Hepatic stellate cell (primary cell): ENCODE measurements at places on chromosomes 7 and 10.

DNA sequence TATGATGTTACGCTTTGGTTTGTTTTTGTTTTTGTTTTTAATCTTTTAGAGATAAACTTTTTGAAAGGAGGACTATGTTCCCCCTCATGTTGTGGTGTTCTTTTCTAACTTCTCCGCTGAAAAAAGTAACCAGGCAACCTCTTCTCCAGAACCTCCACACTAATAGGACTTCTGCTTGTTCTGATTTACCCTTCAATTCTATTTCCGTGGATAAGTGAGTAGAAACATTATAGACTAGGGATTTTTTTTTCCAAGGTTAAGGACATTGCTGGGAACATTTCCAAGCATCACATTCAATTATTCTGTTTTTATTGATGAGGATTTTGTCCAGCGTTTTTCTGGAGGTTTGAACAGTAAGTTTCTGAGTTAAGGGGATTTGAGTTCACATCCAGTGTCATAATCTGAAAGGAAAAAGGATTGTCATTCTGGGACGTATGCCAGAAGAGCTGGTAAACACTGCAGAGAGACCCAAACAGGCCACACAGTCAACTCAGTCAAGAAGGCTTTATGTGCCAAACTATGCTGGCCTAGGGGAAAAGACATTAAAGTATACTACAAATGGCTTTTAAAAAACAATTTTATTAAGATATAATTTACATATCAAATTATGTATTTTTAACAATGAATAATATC is 28.3 kb upstream of the RALA start:
- no peak for DNase-seq

DNA sequence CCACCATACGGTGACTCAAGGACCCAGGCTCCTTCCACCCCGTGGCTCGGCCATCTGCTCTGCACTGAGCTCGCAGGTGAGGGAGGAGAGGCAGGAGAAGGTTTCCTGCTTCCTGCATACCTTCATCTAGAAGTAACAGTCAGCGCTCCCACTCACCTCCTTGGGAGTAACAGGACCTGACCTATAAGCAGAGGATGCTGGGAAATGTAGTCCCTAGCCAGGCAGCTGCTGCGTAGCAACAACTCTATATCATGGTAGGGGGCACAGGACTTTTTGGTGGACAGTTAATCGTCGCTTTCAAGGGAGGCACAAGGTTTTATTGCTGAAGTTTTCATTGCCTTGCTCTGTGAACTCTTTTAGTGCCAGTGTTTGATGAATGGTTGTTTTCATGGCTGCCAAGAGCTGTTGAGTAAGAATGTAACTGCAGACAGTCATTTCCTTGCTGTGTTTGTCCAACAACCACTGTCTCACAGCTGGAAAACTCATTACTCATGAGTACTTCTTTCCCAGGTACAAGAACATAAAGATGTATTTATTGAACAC is 10.2 kb upstream of the ZFYVE27 start:
- no peak for DNase-seq

- no peak for DNase-seq
These were observed 106.6 kb upstream of the COL1A2 start for GRCh38 chr7:94288096-94288495.

DNA sequence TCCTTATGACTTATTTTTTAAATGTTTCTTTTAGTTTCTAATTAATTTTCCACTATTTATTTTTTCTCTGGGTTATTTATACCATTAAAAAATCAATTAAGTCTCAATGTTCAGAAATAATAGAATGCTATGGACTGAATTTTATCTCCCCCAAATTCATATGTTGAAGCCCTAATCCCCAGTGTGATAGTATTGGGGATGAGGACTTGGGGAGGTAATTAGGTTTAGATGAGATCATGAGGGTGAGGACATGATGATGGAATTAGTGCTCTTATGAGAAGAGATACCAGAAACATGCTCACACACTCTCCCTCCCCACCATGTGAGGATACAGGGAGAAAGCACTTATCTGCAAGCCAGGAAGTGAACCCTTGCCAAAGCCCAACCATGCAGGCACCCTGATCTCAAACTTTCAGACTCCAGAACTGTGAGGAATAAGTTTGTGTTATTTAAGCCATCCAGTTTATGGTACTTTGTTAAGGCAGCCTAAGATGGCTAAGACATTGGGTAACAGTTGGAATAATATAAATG is 202.6 kb downstream of the MDFIC start:
- DNase-seq, result no peak

- no peak for DNase-seq
These were observed 16.8 kb downstream of the GPR146 start for GRCh38 chr7:1061180-1061579.

- DNase-seq, result no peak
These were observed 3.6 kb downstream of the GPR158 start for GRCh38 chr10:25178411-25178810.

- no peak for DNase-seq
These were observed 186.1 kb downstream of the MTERF1 start for GRCh38 chr7:91694351-91694841.

DNA sequence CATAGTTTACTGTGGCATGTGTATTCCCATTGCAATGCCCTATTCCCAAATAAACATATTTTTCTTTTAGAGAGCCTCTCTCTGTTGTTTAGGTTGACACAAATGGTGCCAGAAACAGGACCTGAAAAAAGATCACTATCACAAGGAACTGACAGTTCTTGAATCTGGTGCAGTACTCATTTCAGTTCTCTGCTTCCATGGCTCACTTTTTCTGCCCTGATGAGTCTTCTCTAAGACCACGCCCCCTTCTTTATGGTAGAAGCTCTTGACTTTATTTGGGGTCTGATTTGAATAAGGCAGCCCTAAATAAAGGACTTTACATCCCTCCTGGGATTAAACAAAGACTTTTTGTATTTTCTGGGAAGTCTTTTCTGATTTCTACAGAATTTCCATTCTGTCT is 3.5 kb upstream of the CCDC126 start:
- DNase-seq, result no peak

GRCh38 chr7:150978126-150978789 is at the start of gene KCNH2:
TSS of gene KCNH2 (minus strand) at chr7:150978321. CDS start at chr7:150977913, 408 bp downstream.
- no peak for DNase-seq

DNA sequence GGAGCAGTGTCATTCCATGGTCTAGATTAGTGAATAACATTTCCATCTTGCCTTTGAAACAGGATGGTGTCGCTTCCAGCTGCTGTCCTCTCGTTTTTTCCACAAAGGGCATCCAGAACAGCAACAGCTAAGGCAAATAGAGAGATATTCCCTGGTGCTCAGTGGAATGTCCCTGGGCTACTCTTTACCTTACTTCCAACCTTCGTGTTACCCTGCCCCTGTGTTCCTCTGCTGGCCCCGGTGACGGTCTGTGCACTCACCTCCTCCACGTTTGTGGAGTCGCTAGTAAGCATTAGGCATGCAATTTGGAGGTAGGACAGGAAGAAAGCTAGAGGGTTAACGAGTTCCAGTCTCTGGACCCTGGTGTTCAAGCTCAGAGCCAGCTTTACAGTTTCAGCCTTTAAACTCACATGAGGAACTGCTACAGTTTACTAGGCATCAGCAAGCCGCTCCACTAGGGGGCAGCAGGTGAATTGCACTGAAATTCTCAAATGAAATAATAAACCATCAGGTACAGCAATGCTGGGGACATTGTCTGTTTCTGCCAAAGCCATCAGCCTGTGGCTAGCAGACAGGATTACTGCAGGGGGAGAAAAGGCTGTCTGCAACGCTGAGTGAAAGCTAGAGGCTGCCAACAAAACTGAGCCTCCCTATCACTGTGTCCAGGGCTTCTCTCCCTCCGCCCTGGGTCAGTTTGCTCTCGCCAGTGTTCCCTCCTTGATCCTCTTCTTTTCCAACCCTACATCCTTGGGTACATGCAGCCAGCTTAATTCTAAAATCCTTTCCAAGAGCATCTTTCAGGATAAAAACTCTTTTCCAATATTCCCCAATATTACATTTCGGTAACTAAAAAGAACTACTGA is 9.0 kb downstream of the MRPL32 start:
- DNase-seq, result peak; percentile 48

DNA sequence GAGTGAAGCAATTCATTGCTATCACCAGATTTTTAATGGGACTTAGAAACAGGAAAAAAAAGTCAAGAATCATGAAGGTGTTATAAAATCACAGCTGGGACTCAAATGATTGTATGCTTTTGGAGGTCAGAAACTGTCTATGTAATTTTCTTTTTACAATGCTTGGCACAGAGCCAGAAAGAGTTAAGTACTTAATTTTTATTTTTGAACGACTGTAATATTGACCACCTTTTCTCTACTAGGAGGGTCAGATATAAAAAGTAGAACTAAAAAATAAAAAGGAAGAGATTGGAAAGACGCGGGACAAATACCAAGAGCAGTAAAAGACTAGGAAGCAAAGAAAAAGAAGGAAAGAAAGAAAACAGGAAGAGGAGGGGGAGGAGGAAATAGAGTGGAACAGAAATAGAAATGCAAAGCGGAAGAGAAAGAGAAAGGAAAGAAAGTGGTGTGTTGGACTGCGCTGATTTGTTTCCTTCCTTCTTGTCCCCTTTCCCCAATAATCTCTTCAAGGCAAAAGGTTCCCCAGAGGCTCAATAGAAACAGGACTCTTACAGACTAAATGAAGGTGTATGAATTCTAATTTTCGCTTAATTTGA is 23.2 kb upstream of the C1GALT1 start:
- DNase-seq, result no peak

- no peak for DNase-seq
These were observed 22.6 kb downstream of the ZNRF2 start for GRCh38 chr7:30306976-30307375.

GRCh38 chr7:32582036-32582435 is 86.7 kb downstream of the AVL9 start:
- DNase-seq, result no peak

- DNase-seq, result peak; percentile 91
These were observed at the start of gene ZMIZ2 for GRCh38 chr7:44748045-44748947. TSS of gene ZMIZ2 (plus strand) at chr7:44748847. CDS start at chr7:44756250, 7,403 bp downstream.

DNA sequence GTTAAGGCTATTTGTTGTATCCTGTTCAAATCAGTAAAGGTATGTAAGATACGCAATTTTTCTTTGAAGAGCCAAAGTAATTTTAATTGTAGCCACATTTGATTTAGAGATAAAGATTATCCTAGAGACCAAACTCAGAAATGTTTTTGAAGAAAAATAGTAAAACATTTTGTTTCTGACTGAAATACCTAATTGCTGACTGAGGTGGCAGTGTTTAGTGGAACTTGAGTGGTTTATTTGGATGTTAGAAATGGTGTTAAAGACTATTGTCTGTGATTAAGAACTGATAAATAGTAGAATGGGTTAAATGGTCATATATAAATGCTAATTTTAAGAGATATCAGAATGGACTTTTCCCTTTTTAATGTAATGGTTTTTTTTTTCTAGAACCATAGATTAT is 15.3 kb downstream of the EDRF1 start:
- DNase-seq, result no peak

GRCh38 chr10:14235566-14236195 is 95.0 kb downstream of the FRMD4A start:
- DNase-seq, result no peak

- DNase-seq, result no peak
These were observed 304.9 kb upstream of the ZMIZ1 start for GRCh38 chr10:78763651-78764395.

DNA sequence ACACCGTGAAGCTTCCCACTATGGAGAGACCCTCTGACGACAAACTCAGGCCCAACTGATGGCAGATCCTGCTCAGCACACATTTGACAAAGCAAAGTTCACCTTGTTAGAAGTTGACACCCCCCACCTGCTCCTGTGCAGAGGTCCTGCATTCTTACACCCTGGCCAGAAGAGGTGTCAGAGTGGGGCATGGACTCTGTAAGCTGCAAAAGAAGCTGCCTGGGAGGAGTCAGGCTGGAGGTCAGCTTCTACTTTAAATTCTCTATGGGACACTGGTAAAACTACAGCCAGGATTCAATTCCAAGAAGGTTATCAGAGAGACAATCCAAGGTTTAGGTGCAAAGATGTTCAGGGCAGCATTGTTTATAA is 20.0 kb upstream of the TNS3 start:
- no peak for DNase-seq

DNA sequence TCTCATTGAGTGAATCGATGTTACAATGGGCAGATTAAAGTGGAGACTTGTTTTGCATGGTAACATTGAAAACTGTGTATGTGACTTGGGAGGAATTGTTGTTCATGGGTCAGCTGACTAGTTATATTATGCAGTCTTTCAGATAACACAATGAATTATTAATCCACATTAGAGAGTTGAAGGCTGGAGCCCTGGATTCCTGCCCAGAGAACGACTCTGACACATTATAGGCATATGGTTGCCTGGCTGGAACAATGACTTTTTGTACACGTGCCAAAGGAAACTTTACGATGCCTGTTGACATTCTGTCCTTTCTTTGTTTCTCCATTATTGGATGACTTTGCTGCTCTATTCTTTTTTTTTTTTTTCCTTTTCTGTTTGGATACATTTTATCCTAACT is 52.3 kb upstream of the TMEM229A start:
- DNase-seq, result no peak

GRCh38 chr10:1280466-1281404 is 224.6 kb downstream of the WDR37 start:
- DNase-seq, result no peak

GRCh38 chr10:46330894-46331293 is 44.1 kb downstream of the ANTXRL start:
- no peak for DNase-seq

GRCh38 chr10:72260239-72260975 is 13.3 kb upstream of the DDIT4 start:
- DNase-seq, result peak; percentile 85

GRCh38 chr7:7214398-7215347 is 32.3 kb downstream of the C1GALT1 start:
- no peak for DNase-seq

GRCh38 chr10:79066411-79067240 is 2.1 kb upstream of the ZMIZ1 start:
- DNase-seq, result peak; percentile 61

DNA sequence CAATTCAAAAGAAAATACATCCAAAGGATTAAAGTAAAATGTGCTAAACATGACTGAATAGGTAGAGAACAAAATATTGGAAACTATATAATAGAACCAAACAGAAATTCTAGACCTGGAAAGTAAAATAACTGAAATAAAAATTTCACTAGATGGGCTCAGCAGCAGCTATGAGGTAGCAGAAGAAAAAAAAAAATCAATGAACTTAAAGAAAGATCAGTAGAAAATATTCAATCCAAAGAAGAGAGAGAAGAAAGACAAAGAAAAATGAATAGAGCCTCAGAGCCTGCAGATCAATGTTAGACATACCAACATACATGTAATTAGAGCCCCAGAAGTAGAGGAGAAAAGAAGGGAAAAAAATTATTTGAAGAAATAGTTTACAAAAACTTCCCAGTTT is 129.6 kb upstream of the RNF32 start:
- DNase-seq, result no peak

GRCh38 chr7:121924269-121925186 is 51.6 kb downstream of the PTPRZ1 start:
- DNase-seq, result no peak

GRCh38 chr7:156050636-156051569 is 238.6 kb upstream of the SHH start:
- no peak for DNase-seq

GRCh38 chr7:158138329-158138597 is 449.4 kb downstream of the PTPRN2 start:
- no peak for DNase-seq

- DNase-seq, result no peak
These were observed 125.1 kb downstream of the NT5C2 start for GRCh38 chr10:103067956-103068355.

- no peak for DNase-seq
These were observed 591.1 kb downstream of the SDK1 start for GRCh38 chr7:3892157-3892556.
